ENCODE measurements at places on chromosomes 7 and 10.

DNA sequence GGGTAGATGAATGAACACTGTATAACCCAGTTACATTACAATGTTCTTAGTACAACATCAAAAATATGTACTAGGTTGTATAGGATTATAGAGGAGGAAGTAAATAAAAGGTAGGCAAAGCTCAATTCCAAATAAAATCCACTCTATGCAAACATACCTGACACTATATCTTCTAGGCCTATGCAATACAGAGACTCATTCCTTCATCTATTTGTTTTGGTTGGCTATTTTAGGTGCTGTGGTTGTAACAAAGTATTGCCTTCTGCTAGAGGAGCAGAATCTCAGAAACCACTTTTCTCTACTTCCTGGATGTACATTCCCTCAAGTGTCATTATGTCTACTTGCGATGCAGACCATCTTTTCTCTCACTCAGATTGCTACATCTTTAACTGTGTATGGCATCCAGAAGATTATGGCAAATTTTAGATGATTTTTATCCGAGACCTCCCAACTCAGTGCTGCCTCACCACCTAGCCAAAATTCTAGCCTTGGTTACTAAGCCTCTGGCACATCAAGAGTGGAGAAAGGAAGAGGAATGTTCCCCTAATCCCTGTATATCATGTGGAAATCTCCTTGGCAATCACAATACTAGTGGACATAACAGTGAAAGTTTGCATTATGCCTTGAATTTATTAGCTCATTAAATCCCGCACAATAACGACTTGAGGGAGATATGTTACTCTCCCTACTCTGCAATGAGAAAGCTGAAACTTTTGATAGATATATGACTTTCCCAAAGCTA is 5.5 kb upstream of the TFPI2 start:
- no peak for DNase-seq

GRCh38 chr10:96586419-96587263 is at the start of gene TM9SF3:
Gene TM9SF3 (minus strand): TSS chr10:96587012. CDS start chr10:96586835, 177 bp downstream.
- peak; percentile 94 for DNase-seq

DNA sequence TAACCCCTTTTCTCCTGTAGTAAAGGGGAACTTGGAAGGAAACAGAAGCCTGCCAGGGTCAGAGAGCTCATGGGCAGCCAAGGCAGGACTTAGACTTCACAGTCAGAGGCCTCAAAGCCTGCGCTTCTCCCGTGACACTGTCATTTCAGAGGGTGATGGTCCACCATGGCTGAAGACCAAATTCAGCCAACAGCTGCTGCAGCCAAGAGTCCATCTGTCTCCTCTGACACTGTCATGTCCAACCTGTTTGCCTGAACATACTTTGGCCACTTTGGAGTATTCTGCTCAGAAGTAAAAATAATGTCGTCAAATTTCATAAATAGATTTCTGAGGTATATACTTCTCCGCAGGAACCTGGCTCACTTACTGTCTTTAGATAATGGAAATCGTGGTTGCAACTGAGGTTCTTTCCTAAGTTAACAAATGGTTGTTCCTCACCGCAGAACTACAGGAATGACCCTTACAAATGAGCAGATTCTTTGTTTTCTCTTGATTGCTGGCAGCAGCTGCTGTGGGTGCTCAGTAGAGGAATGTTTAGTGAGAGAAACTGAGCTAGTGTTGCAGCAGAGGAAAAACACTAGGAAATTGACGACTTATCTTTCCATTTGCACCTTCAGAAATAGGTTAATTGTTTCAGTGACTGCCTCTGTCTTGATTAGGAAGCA is 626.5 kb downstream of the SDK1 start:
- no peak for DNase-seq

GRCh38 chr10:103680869-103681236 is 174.5 kb downstream of the SH3PXD2A start:
- no peak for DNase-seq

GRCh38 chr7:51186531-51186930 is 130.1 kb downstream of the COBL start:
- DNase-seq = no peak

DNA sequence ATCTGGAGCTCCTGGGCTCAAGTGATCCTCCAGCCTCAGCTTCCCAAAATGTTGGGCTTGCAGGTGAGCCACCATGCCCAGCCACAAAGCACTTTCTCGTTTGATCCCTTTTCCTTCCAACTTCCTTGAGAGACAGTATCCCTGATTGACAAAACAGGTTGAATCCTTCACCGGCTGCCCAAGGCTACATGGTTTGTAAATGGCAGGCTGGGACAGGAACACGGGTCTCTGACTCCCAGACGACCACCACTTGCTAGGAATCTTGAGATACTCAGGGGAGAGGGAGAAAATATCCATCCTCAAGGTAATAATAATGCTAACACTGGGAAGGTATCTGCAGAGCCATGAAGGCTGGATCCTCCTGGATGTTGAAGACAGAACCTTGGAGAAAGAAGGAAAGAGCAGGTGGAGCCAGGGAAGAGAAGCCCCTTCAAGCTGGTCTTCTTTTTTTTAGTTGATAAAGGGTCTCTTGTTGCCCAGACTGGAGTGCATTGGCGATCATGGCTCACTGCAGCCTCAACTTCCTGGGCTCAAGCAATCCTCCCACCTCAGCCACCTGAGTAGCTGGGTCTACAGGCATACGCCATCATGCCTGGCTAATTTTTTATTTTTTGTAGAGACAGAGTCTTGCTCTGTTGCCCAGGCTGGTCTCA is 19.8 kb downstream of the MMRN2 start:
- DNase-seq = no peak

- DNase-seq = no peak
Observed at GRCh38 chr7:129702316-129702715, 90.8 kb downstream of the NRF1 start.

- no peak for DNase-seq
Observed at GRCh38 chr7:44307301-44307900, 18.0 kb downstream of the CAMK2B start.

- no peak for DNase-seq
Observed at GRCh38 chr10:63415640-63416244, 50.0 kb downstream of the JMJD1C start.

DNA sequence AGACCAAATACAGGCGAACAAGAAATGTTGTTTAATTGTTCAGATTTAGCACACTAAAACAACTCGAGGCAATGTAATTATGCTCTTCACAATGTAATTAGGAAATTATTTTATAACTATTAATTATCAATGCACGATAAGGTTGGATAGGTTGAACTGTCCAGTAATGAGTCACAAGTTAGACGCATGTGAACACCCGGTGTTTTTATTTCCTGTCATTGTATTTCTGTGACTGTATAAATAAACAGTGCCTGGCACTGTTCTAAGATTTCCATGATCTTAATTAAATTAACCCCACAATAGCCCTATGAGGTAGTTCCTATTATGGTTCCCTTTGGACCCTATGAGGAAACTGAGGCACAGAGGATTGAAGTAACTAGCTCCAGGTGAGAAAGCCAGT is 26.2 kb downstream of the C10orf105 start:
- no peak for DNase-seq

DNA sequence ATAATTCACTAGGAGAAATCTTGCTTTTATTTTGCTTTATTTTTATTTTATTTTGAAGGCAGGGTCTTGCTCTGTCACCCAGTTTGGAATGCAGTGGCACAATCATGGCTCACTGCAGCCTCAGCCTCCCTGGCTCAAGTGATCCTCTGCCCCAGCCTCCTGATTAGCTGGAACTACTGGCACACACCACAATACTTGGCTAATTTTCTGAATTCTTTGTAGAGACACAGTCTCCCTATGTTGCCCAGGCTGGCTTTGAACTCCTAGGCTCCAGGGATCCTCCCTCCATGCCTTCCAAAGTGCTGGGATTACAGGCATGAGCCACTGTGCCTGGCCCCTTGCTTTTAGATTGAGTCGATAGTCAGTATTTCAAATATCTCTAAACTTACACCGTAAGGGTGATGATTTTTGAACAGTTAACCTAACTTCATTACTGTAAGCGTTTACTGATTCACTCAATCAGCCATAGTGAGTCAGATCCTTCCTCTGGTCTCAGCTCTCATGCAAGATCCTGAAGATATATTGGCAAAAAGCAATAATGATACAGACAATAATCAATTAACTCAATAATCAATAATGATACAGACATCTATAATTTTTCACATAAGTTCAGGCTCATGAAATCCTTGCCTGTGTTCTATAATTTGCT is 239.5 kb downstream of the KIAA1217 start:
- no peak for DNase-seq

DNA sequence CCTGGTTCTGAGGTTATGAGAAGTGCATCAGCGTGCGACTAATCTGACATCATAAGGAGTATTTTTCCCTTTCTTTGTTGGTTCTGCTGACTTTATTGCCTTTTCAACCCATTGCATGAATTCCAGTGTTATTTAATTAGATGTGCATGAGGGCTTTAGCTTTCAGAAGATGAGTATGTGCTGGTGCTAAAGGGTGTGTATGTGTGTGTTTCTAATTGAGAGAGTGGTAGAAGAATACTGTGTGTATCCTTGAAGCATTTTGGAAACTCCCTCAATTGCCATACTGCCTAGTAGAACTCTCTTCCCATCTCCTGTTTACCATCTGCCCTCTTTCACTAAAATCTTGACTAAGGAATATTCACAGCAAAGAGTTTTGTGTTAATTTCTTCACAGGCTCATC is 158.1 kb downstream of the SND1 start:
- DNase-seq = no peak

GRCh38 chr10:103854686-103855391 is 537 bp downstream of the SH3PXD2A start:
- DNase-seq = no peak

GRCh38 chr7:2445898-2446555 is 30.2 kb downstream of the GRIFIN start:
- no peak for DNase-seq

- DNase-seq = no peak
Observed at GRCh38 chr7:48366096-48366495, 194.8 kb downstream of the ABCA13 start.

- DNase-seq = peak; percentile 5
Observed at GRCh38 chr7:157691586-157692459, 355.0 kb downstream of the DNAJB6 start.

- DNase-seq = no peak
Observed at GRCh38 chr7:30322271-30323005, 38.0 kb downstream of the ZNRF2 start.

DNA sequence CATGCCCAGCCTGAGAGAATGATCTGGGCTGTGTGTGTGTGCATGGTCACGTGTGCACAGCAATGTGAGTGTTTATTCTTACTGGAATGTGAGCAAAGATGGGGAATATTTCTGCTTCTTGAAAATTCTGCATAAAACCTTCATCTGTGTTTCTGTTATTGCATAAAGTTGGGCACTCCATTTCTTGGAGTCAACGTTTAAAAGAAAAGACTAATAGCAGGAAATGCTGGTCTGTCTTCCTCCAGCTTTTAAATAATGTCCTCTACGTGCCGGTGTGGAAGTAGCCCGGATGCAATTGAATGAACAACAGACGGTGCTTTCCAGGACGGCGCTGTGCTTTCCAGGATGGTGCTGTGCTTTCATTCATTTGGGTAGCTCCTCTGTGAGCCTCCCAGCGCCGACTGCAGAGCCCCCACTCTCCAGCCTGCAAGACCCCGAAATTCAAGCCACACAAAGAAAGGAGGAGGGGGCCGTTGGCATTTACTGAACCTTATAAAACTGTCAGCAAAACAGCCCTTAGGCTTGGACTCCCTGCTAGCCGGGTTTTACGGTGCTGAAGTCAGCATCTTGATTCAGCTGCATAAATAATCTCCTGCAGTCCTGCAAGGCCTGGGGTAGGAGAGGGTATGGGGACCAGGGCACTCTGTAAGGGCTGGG is 158.2 kb upstream of the PRKCQ start:
- peak; percentile 16 for DNase-seq

- DNase-seq = no peak
Observed at GRCh38 chr10:18254086-18254485, 113.9 kb downstream of the CACNB2 start.

DNA sequence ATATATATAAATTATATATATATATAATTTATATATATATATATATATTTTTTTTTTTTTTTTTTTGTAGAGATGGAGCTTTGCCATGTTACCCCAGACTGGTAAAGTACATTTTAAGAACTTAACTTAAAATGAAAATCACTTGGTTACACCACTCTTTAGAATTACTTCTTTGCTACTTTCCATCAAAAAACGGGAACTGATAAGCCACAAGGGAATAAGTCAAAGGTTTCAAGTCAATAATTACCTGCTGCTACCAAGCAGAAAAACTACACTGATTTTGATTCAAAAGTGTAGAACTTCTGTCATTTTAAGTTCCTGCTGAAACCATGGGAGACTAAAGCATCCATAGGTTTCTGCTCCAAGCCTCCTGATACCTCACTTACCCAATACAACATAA is 12.2 kb downstream of the PPA1 start:
- DNase-seq = no peak

DNA sequence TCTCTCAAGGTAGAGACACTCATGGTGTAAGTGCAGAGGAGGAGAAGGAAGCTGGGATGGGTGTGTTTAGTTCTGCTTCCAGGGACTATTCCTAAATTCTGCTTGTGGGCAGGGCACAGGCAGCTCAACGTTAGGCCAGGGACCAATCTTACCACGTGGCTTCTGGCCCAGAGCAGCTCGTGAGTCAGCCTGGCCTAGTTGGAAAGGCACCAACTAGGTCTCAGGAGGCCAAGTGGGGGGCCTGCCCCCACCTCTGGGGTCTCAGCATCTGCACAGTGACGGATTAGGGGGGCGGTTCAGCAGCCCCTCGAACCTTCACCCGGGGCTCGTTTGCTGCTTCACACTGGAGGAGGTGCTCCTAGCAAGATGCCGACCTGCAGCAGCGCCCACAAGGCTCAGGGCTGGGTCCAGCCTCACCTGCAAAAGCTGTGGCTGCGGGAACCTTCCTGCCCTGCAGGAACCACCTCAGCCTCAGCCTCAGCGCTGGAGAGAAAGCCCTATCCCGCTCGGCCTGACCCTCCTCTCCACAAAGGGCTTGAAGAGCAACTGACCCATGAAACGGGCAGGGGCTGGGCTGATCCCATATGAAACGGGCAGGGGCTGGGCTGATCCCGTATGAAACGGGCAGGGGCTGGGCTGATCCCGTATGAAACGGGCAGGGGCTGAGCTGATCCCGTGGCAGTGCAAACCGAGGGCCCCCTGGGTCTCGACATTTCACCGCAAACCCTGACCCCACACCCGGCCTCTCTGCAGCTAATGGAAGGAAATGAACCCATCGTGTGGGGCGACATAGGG is 447.4 kb downstream of the DNAJB6 start:
- DNase-seq = no peak

DNA sequence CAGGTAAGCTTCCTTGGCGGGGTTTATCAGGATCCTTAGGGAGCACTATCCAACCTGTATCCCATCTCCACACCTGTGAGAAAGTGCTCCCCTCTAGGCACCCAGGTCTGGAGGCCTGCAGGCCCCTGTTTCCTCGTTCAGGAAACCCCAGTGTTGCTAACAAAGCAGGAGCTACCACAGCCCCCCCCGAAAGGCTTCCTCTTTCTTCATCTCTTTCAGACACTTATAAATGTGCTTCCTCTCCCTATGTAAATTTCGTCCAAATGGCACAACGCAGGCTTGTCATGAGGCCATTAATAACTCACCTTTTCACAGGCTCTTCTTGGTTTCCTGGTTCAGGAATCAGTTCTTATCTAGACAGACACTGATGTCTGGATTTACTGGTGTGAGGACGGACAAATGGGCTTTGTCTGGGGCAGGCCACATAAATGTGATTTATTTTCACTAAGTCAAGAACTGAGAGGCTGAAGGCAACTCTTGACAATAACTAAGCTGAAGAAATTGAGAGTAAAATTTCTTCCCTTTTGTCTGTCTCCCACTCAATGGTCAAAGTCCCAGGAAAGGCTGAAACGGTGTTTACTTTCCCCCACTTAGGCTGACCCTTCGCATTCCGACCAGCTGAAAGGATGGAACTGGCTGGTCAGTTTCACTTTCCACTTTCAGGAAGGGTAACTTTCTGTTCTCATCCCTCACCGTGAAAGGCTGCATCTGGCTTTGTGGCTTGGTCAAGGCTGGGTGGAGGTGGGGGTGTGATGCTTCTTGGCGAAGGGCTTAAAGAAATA is 46.8 kb downstream of the PIK3AP1 start:
- DNase-seq = no peak
